ENCODE measurements at places on chromosomes 12 and 14.
A peak's percentile ranks its signal among the peaks of the same experiment; 100 is the strongest.

- DNase-seq: no peak
Measured at GRCh38 chr14:97025722-97026121, 228.5 kb downstream of the VRK1 start.

- DNase-seq: no peak
Measured at GRCh38 chr14:33924566-33925100, 26.2 kb downstream of the EGLN3 start.

DNA sequence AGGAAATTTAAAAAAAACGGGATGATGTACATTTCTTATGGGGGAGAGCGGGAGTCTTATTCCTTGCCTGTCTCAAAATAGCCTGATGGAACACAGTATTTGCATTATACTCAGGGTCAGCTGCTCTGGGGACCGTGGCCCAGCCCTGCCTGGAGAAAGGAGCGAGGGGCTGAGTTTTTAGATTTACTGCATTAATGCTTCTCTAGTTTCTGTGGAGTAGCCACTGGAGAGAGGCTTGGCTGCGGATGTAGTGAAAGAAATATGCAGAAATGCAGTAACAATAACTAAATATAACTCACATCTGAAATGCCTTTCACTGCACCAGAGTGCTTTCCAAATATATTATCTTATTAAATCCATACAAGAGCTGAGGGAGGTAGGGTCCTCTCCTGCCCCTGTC lies 87.6 kb upstream of the MAP1LC3B2 start:
- no peak for DNase-seq

DNA sequence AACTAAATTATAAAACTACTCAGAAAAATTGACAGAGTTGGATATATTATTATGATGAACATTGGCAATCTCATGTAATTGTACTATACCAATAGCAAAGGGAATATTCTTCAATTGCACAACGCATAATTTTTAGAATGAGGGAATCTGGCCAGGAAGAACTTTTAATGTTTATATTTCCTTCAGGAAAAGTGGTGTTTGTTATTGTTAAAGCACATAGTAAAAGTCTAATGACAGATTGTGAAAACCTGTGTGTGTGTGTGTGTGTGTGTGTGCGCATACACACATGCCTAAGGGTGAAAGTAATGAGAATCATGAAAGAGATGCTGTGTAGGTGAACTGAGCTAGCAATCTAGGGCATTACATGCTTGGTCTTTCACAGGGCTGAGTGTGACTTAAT lies 877.7 kb downstream of the SLC6A15 start:
- DNase-seq: no peak

DNA sequence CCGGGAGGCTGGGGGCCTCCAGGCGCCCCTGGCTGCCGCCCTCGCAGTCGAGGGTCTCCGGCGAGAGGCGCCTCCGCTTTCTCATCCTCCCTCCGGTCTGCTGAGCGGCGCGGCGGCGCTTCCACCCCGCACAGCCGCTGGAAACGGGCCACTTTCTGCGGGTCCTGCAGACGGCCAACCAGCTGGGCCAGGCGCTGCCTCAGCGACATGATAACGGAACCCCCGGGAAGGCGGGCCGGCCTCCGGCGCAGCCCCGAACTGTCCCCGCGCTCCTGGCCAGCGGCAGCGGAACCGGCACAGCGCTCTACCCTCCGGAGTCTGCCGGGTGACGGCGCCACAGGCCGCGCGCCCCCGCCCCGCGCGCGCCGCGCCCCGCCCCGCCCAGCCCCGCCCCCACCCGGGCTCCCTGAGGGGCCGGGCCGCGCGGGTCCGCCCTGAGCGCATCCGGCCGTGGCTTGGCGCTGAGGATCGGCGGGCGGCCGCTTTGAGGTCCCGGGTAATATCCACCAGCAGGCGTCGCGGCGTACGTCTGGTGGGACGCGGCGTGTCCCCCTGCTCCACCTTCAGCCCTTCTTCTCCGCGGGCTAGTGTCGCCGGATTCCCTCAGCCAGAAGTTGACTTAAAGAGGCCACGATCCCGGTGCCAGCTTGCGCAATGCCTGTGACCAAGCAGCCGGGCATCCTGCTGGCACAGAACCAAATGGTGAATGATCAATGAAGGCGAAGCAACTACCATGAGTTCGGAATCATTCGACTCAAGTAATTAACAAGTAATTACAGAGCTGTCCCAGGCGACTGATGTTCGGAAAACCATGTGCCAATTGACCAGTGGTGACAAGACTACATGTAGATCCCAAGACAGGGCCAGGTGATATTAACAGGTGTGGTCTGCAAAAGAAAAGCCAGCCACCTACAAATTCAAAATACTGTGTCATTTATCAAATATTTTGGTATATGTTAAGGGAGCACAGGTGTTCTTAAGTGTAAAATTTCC lies at the start of gene SGPP1:
Gene SGPP1, minus strand, starts transcription at position 330 of the 993 bp plus-strand sequence. Its CDS starts 121 bp downstream, at position 209.
- DNase-seq: peak; percentile 90

GRCh38 chr12:50934981-50935807 lies 17.1 kb upstream of the HIGD1C start:
- no peak for DNase-seq

GRCh38 chr14:22610931-22611330 lies 12.8 kb downstream of the ABHD4 start:
- DNase-seq: no peak

DNA sequence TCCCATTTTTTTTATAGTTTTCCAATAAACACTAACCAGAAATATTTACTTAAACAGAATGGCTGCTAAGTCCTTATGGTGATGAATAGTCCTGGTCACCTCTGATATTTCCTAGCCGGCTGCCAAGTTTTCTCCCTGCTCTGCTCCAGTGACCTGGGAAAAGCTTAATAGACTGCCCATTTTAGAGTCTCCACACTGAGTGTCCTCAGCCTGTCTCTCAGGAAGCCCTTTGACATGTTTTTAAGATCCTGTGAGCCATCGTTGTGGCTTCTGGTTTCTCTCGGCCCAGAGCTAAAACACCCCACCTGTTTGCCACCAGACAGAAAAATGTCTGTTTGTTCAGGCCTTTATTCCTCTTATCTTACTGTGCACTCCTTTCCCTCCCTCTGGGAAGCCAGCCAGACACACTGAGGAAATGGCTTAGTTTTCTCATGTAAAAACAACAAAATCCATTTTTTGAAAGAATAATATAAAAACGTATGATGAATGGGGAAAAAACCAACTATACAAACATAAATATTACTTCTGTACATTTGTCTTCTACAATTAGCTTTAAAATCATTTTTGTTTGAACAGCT lies 25.4 kb upstream of the ALDH2 start:
- peak; percentile 79 for DNase-seq

DNA sequence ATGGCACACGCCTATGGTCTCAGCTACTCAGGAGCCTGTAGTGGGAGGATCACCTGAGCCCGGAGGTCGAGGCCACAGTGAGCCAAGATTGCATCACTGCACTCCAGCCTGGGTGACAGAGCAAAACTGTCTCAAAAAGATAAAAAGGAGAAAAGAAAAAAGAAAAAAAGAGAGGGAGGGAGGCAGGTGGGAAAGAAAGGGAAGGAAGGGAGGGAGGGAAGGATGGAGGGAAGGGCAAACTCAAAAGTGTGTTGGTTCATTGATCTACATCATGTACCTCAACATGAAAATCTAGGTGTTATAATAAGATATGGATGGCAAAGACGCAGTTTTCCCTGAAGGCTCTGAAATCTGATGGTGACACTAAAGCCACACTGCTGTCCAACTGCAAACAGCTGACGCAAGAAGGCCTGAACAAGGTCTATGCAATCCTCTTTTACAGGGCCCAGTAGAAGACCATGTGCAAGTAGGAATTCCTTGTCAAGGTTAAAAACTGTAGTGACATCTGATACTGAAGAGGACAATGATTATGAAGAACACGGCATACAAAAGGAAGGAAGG lies 143.6 kb downstream of the ITPR2 start:
- DNase-seq: no peak

- no peak for DNase-seq
Measured at GRCh38 chr14:36478782-36479181, 41.2 kb downstream of the NKX2-1 start.

DNA sequence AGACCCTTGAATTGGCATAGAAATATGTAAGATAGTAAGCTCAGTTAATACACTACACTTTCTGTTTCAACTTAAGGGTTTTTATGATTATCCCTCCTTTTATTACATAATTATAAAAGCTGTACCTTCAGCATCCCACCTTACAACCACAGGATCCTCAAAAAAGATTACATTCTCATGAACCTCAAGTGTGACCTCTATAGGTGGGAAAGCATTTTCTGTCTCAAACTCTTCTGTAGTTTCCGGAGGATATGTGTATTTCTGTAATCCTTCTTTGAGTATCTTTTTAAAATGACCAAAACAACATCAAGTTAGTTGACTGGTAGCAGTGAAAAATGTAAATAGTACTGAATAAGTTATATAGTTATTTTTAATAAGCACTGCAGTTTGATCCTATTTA lies 75.9 kb downstream of the DNAI7 start:
- DNase-seq: no peak

- DNase-seq: no peak
Measured at GRCh38 chr12:112740387-112740934, 51.1 kb upstream of the RPH3A start.

DNA sequence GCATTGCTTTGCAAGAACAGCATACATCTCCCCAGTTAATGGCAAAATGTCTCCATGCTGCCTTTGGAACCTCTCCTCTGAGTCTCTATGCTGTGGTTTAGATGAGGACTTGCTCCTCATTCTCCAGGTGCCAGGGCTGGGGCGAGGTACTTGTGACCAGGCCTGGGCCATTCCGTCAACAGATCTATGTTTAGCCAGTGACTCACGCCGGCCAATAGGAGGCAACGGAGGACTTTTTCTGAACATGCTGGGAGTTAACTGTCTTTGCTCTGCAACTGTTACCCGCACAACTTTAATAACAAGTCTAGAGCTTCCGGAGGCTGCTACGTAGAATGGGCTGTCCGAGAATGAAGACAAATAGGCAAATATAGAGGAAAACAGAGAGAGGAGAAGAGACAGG lies 214.2 kb downstream of the GLT1D1 start:
- peak; percentile 3 for DNase-seq

DNA sequence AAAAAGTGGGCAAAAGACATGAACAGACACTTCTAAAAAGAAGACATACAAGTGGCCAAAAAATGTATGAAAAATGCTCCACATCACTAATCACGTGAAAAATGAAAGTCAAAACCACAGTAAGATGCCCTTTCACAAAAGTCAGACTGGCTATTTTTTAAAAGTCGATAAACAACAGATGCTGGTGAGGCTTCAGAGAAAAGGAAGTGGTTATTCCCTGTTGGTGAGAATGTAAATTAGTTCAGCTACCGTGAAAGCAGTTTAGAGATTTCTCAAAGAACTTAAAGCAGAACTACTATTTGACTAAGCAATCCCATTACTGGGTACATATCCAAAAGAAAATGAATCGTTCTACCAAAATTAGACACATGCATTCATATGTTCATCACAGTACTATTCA lies 237.0 kb downstream of the KIF21A start:
- no peak for DNase-seq

DNA sequence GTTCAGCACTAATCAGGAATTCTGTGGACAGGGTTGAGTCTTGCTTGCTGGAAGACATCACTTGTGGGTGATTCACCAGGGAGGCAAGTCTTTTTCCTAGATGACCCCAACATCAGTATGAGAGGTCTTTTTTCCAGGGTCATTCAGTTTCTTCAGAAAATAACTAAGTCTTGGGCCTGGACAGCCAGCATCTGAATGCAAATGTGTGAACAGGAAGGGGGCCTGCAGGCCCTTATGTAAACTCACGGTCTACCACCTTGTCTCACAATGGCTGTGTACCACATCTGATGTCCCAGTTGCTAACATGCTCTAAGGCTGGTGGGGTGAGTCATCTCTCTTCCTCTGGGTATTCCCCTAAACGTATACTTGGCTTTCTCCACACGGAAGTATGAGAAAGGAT lies 79.2 kb downstream of the HECTD4 start:
- DNase-seq: no peak

DNA sequence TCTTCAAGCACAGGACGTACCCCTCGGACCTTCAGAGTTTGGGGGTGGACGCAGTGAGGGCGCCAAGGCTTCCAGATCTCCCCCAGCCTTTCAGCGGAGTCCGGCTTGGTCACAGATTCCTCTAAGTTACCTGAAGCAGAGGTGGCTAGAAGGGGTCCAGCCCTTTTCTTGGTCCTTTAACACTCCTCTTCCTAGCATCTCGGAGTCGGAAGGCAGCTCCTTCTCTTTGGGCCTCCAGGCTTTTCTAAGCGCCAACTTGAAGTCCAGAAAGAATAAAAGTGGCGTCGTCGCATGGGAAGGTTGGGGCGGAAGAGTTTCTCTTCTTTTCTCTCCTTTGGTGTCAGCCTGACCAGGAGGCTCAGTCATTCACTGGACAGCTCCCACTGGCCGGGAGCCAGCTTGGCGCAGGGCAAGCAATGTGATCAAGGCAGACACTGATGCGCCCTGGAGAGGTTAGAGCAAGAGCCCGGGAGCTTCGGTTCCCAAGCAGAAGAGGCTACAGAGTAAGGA lies 9.6 kb downstream of the OR6S1 start:
- peak; percentile 77 for DNase-seq

DNA sequence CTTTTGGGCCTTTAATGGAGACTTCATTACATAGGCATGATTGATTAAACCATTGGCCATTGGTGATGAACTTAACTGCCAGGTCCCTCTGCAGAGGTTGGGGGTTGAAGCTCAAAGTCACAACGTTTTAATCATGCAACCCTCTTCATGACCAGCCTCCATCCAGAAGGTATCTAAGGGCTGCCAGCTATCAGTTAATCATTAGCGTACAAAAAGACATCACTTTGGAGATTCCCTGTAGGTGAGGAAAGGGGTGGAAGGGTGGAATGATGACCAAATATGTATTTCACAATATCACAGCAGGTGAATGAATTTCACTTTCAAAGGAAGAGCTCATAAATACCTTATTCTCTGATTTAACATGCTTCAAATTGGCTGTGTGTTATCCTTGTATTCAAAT lies 92.0 kb downstream of the MIPOL1 start:
- DNase-seq: no peak

- no peak for DNase-seq
Measured at GRCh38 chr14:58824106-58824505, 186.3 kb downstream of the DACT1 start.

DNA sequence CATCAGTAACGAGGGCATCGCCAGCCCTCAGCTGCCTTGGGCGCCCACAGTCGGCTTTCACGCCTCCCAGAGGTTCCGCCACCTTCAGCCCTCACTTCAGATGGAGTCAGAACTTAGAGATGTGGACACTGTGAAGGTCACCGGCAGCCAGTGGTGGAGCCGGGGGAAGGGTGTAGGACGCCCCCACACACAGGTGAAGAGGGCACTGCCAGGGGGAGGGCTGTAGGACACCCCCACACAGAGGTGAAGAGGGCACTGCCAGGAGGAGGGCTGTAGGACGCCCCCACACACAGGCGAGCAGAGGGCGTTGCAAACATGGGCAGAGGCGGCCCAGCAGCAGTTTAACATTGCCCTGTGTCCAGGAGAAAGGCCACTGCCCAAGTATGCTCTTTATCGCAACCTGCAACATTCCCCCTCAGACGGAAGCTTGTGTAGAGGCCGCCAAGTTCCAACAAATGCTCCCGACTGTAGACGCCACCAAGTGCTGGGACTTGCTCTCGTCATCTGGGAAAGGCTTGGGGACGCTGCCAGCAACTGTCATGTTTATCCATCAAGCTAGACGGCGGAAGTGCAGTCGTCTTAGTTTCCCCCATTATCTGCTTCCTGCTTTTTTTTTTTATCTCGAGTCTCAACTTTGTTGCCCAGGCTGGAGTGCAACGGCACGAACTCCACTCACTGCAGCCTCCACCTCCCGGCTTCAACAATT lies 4.9 kb upstream of the ANKLE2 start:
- DNase-seq: peak; percentile 67

Measured in mucosa of descending colon (tissue), 3 donors.